NCI-H345 (cell line): ENCODE measurements at places on chromosomes 6 and 20.
A peak's percentile ranks its signal among the peaks of the same experiment; 100 is the strongest.

DNA sequence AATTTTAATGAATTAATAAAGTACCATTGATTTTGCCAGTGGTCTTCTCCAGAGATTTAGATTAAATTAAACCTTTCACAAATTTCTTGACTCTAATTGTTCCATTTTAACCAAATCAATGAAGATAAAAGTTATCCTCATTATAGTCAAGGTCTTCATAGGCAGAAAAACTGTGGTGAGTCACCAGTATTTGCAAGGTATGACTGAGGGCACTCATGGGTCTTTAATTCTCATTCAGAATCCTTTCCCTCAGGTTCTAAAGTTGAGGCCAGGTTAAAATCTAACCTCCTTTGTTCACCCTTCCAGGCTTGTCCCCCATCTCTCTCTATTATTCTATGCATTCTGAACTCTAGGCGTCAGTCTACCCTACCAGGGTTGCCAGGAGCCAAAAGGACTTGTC is 93.9 kb downstream of the JAG1 start:
- no peak for DNase-seq

DNA sequence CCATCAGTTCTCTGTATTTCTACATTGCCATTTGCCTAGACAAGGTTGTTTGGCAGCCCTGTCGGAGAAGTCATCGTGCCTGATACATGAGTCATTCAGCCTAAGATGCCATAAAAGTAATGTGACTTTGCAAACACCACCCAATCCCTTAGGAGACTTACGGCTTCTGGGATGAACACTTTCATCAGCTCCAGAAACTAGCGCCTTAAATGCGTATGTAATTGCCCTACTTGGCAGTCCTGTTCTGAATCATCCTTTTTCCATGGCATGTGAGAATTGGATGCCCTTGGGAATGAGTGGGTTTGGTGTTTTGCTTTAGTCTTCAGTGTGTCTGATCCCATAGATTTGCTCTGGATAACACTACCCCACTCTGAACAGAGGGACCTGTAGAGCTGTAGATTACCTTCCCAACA is 158.5 kb downstream of the SASH1 start:
- DNase-seq = no peak

GRCh38 chr6:166704171-166704570 is 77.1 kb upstream of the RPS6KA2 start:
- DNase-seq = no peak

- DNase-seq = no peak
Observed at GRCh38 chr6:91523511-91523910, 936.6 kb upstream of the MAP3K7 start.

DNA sequence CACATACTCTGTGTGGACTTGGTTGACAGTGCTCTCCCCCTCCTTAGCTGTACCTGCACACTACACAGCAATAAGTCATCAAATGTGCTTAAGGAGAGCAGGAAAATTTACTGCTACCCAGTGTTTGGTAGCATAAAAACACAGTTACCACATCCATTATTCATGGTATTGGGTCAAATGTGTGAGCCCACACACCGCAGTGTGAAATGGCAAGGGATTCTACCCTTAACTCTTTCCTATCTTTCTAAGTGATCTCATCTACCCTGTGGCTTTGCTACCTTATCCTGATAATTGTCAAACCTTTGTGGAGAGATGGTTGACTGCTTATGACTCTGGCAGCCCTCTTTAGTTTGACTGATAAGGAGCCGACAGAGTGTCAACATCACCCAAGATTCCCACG is 47.6 kb downstream of the STX11 start:
- no peak for DNase-seq

DNA sequence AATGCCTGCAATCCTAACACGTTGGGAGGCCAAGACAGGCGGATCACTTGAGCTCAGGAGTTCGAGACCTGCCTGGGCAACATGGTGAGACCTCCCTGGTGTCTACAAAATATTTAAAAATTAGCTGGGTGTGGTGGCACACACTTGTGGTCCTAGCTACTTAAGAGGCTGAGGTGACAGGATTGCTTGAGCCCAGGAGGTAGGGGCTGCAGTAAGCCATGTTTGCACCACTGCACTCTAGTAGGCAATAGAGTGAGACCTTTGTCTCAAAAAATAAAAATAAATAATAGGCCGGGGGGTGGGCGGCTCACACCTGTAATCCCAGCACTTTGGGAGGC is 18.3 kb upstream of the RIPOR3 start:
- DNase-seq = no peak

GRCh38 chr6:9173229-9173628 is 737.9 kb upstream of the SLC35B3 start:
- no peak for DNase-seq

GRCh38 chr6:166603043-166603690 is 16.7 kb upstream of the RAMACL start:
- DNase-seq = no peak

- no peak for DNase-seq
Observed at GRCh38 chr6:38703949-38704590, 1.1 kb upstream of the GLO1 start.

- DNase-seq = no peak
Observed at GRCh38 chr6:109298605-109299264, 83.5 kb downstream of the CD164 start.

- peak; percentile 55 for DNase-seq
Observed at GRCh38 chr6:170177772-170178560, 112.9 kb downstream of the DLL1 start.

GRCh38 chr20:39983183-39983582 is 705.9 kb downstream of the MAFB start:
- DNase-seq = no peak

- DNase-seq = no peak
Observed at GRCh38 chr6:132142308-132142707, 191.1 kb upstream of the CCN2 start.

GRCh38 chr6:7832904-7833750 is 77.5 kb downstream of the TXNDC5 start:
- DNase-seq = no peak

GRCh38 chr20:9408422-9409300 is 105.7 kb upstream of the LAMP5 start:
- DNase-seq = no peak

GRCh38 chr6:161327360-161327953 is 53.6 kb upstream of the AGPAT4 start:
- DNase-seq = no peak

DNA sequence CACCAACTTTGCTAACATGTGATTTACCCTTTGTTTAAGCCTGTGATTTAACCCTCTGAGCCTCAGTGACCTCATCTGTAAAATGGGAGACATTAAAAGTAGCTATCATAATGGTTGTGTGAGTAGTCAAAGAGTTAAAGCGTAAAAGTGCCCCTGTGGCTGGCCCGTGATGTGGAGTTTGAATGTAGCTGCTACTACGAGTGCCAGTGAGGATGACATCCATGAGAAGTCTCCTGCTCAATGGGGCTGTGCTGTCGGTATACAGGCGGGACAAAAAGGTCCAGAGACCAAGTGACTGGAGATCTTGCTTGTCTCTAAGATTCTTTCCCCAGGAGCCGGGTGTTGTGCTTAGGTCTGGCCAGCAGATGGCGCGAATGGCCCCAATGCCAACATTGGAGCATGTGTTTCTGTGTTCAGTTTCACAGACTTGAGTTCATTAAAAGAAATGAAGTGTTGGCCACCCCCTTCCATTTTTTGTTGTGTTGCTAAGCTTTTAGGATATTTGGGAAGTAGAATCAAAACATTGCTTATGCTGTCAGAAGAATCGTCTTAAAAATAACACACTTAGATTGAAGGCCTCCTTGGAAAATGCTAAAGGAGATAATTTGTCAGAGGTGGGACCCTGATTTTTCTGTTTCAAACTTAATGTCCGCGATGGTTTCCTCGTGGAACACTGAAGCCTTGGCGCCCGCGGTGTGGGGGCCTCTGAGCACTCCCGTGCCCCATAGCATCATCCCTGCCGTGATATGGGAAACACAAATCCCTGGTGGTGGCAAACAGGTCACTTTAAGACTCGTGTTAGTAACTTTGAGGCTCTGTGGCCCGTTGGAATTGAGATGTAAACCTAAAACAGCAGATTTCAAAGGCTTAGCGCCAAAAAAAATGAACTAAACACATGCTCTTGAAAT is 9.3 kb upstream of the RBM38 start:
- DNase-seq = peak; percentile 80

DNA sequence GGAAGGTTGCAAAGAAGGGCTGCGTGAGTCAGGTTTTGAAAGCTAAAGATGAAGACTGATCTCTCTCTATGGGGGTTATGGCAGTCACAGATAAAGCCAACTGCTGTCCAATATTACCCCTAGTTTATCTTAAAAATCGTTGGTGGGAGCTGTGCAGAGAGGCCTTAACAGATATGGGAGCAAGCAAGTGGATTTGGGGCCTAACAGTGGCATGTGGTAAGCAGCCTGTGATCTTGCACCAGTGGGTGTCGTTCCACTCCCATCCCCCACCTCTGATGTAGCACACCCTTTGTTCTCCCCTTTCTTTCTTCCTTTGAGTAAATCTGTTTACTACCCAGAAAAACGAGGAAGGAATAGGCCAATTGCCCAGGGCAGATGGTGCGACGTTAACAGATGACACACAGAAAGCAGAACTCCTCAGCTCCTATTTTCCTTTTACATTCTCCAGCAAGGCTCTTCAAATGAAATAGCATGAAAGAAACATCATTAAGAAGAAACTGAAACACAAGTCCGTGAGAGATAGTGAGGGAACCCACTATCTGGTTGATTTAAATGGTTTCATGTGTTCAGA is 274.1 kb upstream of the CITED2 start:
- no peak for DNase-seq

DNA sequence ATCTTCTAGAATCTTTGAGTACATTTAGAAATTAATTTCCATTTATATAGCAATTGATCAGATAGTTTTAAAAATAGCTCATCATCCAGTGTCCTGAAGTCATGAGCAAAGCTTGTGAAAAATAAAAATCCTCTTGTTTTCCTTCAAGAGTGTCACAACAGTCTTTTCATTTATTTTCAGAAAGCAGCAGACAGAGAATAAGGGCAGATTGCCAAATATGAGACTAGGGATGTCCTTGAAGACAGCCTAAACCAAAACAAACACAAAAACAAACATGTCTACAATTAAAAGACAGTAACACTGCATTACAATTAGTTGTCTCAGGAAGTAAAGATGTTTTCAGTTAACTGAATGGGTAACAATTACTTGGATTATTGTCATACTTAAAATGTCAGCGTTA is 682.8 kb downstream of the TFAP2A start:
- DNase-seq = no peak

- DNase-seq = no peak
Observed at GRCh38 chr6:39079197-39080125, 30.9 kb downstream of the GLP1R start.

- DNase-seq = no peak
Observed at GRCh38 chr6:5999688-6000608, 6.8 kb downstream of the NRN1 start.

GRCh38 chr6:138991206-138991605 is 3.2 kb upstream of the REPS1 start:
- no peak for DNase-seq

DNA sequence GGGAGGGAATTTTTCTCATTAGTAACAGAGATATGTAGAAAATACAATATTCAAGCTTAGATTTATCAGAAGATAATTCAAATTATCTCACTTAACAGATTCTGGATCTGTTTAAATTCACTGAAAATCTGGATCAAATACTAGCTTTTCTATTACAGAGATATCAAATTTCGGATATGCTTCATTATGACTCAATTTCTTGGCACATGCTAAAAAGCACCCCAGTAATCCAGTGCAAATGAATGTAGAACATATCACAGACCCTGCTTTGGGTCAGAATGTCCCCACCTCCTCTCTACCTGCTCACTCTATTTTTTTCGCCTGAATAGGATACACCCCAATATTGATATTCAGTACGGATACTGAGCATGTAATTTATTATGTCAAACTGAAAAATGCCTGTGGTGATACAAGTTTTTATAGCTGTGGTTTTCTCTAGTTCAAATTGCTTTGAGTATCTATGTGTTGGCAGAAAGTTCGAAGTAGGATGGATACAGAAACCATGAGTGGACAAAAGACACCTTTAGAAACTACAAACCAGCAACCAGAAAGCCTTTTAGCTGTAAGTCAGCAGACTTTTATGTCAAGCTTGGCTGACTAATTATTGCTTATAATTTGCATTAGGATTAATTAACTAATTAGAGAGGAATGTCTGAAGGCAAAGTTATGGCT is 290.0 kb downstream of the TFAP2B start:
- DNase-seq = no peak

- DNase-seq = no peak
Observed at GRCh38 chr20:37651932-37652331, 41.9 kb upstream of the CTNNBL1 start.

- no peak for DNase-seq
Observed at GRCh38 chr6:8029243-8029870, 34.8 kb downstream of the BLOC1S5 start.

DNA sequence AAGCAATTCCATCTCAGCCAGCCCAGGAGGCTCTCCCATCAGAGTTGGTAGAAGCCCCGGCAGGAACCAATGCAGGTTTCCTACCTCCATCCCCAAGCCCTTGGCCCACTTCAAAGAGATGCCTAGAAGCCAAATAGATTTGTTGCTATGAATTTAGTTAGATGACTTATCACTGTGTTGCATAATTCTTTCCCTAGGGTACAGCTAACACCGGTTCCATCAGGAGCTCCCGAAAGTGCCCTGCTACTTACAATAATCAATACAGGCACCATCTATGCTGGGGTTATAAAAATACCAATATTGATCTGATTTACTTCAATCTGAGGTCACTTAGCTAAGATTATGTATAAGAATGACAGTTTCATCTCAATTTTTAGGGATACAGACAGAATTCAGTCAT is 113.0 kb downstream of the MAP7 start:
- no peak for DNase-seq

GRCh38 chr6:35318196-35319171 is 20.9 kb downstream of the DEF6 start:
- peak; percentile 89 for DNase-seq

- no peak for DNase-seq
Observed at GRCh38 chr20:47708953-47709833, 76.1 kb downstream of the SULF2 start.

GRCh38 chr6:33212857-33213165 is 4.5 kb downstream of the RING1 start:
- no peak for DNase-seq

DNA sequence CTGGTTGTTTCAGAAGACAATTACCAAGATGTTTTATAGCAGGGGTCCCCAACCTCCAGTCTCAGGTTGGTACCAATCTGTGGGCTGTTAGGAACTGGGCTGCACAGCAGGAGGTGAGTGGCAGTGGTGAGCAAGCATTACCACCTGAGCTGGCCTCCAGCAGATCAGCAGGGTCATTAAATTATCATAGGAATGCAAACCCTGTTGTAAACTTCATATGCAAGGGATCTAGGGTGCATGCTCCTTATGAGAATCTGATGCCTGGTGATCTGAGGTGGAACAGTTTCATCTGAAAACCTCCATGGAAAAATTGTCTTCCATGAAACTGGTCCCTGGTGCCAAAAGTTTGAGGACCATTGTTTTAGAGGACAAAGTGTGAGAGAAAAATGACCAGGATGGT is 240.6 kb downstream of the GRM1 start:
- no peak for DNase-seq
